D721Med (cell line): ENCODE measurements at places on chromosomes 6 and 20.

- DNase-seq = no peak
These were observed 257.8 kb downstream of the GMDS start for GRCh38 chr6:1987640-1988039.

GRCh38 chr6:7685276-7685675 lies 40.6 kb upstream of the BMP6 start:
- no peak for DNase-seq

- no peak for DNase-seq
These were observed 4.0 kb upstream of the BPI start for GRCh38 chr20:38299963-38300362.

DNA sequence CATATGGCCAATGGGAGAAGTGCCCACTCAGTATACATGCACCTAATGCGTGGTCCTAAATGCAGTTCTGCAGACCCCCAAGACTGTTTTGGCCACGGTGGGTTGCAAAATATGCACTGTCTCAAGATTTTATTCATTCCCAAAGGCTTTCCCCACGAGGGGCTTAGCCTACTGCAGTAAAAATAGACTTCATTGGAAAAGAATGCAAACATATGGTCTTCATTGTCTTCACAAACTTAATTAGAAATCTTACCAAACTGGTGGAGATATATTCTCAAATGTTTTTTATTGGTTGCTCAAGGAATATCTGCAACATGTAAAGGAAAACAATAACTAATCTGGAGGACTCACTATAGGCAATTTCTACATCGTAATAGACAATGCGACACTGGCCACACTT lies 31.6 kb upstream of the PRL start:
- DNase-seq = no peak

GRCh38 chr6:149963212-149963461 lies 606 bp upstream of the ULBP1 start:
- DNase-seq = peak; percentile 66

DNA sequence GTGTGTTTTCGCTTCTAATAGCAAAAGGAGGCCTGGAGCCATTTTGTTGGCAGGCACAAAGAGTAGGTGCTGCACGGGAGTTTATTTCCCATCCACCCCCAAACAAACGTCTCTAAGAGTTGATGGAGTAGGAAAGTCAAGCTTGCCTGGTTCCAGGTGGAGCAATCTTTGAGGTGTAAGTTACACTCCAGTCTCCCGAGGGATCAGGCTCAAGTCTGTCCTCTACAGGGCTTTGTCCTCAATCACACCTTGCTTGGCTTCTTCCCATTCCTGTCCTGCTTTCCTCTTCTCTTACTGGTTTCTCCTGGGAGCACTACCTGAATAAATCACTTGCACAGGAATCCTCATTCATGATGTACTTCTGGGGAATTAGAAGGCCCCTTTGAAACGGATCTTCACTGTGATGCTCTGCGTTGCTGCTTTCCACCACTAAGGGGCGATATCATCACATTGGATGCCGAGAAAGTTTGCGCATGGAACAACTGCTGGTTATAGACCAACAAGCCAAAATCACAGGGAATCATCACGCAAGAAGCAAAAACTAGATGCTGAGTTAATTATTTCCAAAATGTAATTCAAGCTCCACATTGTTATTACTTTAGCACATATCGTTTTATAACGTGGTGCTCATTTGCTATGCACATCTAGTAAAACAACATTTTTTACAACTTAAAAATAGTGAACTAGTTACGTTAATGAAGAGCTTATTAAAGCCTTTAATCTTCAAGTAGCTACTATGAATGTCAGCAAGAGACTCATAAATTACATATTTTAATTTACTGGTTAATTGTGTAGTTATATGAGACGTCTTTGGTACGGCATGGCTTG lies 156.8 kb downstream of the DNAH8 start:
- DNase-seq = no peak

DNA sequence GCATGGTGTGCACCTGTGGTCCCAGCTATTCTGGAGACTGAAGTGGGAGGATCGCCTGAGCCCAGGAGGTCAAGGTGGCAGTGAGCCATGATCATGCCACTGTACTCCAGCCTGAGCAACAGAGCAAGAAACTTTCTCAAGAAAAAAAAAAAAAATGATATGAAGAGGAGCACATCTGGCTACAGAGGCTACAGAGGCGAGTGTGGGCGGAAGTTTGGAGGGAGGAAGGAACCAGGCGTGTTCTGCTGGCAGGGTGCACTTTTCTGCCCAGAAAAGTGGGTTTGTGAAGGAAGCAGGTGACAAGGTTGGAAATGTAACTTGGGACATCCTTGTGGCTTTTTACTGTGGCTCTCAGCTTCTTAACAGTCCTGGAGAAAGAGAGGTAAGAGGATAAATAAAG lies 96.7 kb downstream of the SNX5 start:
- DNase-seq = no peak

DNA sequence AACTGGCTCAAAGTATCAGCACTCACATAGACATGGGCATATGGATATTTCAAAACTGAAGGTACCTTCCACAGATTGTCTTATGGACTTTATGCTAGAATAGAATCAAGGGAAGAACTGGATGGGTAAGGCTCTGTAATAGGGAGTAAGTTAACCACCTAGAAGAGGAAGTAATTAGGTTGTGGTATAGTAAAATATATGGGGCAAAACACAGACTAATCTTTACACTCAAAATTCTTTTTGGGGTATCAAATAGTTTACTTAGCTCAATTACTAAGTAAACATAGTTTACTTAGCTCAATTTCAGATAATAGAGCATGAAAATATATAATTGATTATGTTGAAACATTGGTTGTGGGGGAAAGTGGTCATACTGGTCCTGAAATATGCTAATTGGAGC lies 94.2 kb upstream of the ATXN1 start:
- no peak for DNase-seq

GRCh38 chr6:155400654-155400965 lies 55.0 kb downstream of the NOX3 start:
- DNase-seq = no peak

GRCh38 chr20:5000263-5001173 lies 792 bp downstream of the SLC23A2 start:
- DNase-seq = no peak

- DNase-seq = no peak
These were observed 12.3 kb upstream of the RPN2 start for GRCh38 chr20:37166867-37167266.

DNA sequence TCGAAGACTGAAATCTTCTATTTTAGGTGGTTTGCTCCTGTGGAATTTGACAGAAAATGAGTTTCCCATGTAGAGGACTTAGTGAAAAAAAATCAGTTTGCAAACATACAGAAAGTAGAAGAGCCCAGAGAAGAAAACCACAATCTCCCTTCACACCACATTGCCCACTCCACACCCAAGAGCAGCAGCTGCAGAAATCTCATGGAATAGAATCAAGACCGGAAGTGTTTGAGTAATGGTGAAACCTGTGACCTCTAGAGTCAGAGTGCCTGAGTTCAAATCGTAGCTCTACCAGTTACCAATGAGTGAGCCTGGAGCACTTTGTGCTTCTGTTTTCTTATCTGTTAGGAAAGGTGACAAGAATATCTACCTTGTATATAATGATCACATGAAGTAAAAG lies 4.6 kb downstream of the SIRPG start:
- no peak for DNase-seq

GRCh38 chr6:118908441-118908840 lies 14.5 kb downstream of the ASF1A start:
- no peak for DNase-seq
